Natural killer cell (primary cell): ENCODE measurements at places on chromosomes 5 and 9.
A peak's percentile ranks its signal among the peaks of the same experiment; 100 is the strongest.

DNA sequence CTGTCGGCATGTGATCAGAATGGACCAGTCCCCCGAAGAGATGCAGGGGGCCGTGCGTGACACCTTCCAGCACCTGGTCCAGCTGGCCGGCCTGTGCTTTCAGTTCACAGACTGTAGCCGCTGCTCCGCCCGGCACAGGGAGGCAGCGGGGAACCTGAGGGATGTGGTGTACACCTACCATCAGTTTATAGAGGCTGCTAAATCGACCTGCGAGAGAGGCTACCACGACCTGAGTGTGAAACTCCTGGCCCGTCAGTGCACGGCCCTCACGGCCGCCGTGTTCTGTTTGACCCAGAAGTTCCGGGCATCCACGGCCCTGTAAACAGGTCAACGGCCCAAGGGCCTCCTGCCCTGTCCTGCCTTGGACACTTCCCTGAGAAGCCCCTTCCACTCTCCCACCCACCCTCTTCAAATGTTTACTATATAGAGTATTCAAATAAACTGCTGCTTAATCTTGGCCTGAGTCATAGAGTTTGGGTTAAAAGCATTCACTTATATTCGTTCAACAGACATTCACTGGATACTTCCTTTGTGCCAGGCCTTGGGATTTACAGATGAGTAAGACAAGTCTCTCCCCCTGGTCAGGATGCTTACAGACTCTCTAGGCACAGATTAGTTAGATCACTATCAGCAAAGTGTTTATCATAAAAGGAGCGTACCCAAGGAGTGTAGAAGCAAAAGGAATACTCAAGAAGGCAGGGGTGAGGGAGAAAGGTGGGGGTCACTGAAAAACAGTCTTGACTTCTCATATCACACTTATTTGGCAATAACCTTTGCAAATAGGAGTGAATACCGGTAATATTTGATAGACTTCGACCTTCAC lies 6.9 kb upstream of the TRMT10B start:
- H3K27ac ChIP-seq: no peak overlapping the region
- H3K27me3 ChIP-seq: no peaks in the 10 kb centered on the region
- DNase-seq: no peak
- H3K36me3 ChIP-seq: no peaks in the 10 kb centered on the region
- no peaks in the 10 kb centered on the region for H3K4me1 ChIP-seq

- no peaks in the 10 kb centered on the region for H3K4me1 ChIP-seq
- no peak overlapping the region for H3K4me3 ChIP-seq
- H3K36me3 ChIP-seq: no peaks in the 10 kb centered on the region
Observed at GRCh38 chr9:104948277-104948676, 20.3 kb upstream of the ABCA1 start.

DNA sequence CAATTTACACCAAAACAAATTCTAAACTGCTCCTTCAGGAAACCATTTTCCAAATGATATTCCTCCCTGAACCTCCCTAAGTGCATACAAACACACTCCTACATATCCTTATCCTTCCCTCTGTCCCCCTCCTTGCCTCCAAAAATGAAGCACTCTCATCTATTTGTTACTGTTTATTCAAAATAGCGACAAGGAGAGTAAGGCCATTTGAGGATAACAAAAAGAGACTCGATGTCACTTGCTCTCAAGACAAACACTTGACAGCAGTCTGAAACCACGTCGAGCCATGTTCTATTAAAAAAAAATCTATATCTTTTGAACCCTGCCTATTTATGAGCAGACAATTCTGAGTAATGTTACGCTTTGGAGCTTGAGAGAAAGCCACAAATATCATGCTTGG lies 547.9 kb downstream of the DTWD2 start:
- no peaks in the 10 kb centered on the region for H3K36me3 ChIP-seq
- no peak for DNase-seq
- no peak overlapping the region for H3K27ac ChIP-seq

DNA sequence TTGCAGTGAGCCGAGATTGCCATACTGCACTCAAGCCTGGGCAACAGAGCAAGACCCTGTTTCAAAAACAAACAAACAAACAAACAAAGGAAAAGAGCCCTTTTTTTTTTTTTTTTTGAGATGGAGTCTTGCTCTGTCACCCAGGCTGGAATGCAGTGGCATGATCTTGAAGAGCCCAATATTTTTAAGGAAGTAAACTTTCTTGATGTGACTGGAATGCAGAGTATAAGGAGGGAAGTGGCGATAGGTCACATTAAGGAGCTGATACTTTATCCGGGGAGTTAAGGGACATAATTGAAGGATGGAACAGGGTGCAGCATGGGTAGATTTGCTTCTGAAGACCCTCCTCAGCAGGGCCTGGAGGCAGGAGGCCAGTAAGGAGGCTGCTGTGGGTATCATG lies 13.0 kb downstream of the NAIF1 start:
- H3K36me3 ChIP-seq: no peaks in the 10 kb centered on the region
- DNase-seq: no peak
- H3K4me1 ChIP-seq: peaks cover 6% of the 10 kb centered on the region
- H3K27ac ChIP-seq: no peak overlapping the region

- H3K27me3 ChIP-seq: no peaks in the 10 kb centered on the region
- no peaks in the 10 kb centered on the region for H3K36me3 ChIP-seq
- no peak overlapping the region for H3K4me3 ChIP-seq
- no peak overlapping the region for H3K27ac ChIP-seq
- DNase-seq: no peak
- H3K4me1 ChIP-seq: peaks cover 21% of the 10 kb centered on the region
Observed at GRCh38 chr9:134460206-134460605, 134.0 kb downstream of the RXRA start.

DNA sequence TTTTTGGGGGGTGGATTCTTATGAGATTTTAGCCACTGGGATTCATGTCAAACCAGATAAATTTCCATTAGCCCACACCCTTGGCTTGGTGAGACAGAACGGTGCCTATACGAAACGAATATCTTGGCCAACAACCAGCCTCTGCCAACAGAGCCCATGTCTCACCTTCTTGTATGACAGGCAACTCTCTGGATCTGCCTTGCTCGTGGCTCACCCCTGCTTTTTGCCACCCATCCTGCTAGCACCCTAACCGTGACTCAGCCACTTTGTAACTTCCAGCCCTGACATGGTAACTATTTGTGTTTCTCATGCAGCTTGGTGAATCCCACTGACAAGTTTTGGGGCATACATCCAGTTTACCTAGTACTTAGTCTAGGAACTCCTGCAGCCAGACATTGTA lies 457.0 kb downstream of the SPATA31D1 start:
- H3K27me3 ChIP-seq: no peaks in the 10 kb centered on the region
- H3K4me3 ChIP-seq: no peak overlapping the region
- H3K27ac ChIP-seq: no peak overlapping the region

DNA sequence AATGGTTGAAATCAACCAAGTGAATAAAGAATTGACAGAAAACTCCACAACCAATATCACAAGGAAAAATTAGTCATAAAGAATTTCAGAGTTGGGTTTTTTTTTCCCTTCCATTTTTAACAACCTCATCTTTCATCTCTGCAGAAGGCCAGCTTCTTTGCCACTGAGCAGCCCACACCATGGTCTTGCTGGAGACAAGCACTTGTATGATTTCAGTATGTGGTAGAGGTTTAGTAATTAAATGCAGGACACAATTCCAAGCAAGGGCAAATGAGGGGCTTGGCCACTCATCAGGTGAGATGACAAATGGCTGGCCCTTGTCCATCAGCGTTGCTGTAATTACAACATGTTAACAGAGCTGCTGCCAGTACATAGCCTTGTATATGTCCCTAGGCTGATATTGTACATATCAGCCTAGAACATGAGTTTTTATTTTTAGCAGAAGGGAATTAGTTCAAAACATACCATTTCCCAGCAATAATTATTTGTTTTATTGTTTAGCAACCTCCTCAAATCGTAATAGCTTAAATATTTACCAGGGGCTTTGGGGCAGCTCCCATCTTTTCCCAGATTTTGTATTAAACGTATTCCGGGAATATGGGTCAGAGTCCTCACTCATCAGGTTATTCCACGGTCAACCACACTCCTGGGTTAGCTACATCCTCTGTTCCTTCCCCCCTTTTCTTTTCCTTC lies 5.0 kb upstream of the C9 start:
- H3K27ac ChIP-seq: no peak overlapping the region
- DNase-seq: no peak
- H3K27me3 ChIP-seq: no peaks in the 10 kb centered on the region
- no peak overlapping the region for H3K4me3 ChIP-seq

- no peaks in the 10 kb centered on the region for H3K4me1 ChIP-seq
- no peaks in the 10 kb centered on the region for H3K36me3 ChIP-seq
- H3K4me3 ChIP-seq: no peak overlapping the region
Observed at GRCh38 chr9:86829496-86830046, 117.7 kb downstream of the GAS1 start.

DNA sequence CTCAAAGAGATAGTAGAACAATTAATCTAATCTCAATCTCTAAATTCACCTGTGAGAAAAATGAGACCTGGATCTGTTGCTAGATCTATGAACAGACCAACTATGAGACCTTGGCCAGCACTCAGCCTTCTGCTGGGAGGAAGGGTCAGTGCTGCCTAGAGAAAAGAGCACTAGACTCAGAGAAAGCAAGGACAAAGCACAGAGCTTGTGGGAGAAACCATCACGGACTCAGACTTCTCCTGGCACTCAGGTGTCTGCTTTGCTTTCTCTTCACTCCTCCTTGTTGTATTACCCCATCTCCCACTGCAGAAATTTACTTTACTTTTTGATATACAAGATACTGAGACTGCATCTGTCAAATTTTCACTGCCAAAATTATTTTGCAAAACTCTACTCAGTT lies 890.0 kb upstream of the NUDT12 start:
- no peak for DNase-seq
- no peaks in the 10 kb centered on the region for H3K4me1 ChIP-seq
- H3K4me3 ChIP-seq: no peak overlapping the region

DNA sequence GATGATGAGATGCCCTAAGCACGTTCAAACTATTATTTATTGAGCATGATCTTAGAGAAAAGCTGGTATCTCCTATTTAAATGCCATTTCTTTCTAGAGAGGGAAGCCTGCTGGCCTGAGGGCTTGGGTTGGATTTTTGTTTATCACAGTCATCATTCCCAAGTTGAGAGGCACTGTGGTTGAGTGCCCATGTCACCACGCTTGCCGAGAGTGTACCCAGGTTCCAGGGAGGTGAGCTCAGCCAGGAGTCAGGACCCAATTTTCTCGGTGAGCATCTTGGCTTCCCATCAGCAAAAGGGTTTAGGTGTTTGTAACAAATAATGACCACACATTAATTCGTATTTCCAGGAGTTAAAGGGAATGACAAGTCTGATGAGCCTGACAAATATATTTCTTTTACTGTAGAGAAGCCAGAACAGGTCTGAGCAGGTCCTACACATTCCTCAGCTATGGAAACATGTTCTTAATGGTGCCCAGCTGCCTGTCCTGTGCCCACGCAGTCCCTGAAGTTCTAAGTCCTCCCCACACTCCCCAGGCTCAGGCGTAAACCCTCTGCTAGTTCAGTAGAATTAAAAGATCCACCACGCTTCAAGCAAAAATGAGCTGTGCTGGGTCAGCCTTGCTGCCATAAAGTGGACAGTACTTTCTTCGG lies 258.9 kb upstream of the IRX2 start:
- H3K27me3 ChIP-seq: no peaks in the 10 kb centered on the region
- no peak overlapping the region for H3K27ac ChIP-seq
- no peak overlapping the region for H3K4me3 ChIP-seq
- H3K4me1 ChIP-seq: no peaks in the 10 kb centered on the region

DNA sequence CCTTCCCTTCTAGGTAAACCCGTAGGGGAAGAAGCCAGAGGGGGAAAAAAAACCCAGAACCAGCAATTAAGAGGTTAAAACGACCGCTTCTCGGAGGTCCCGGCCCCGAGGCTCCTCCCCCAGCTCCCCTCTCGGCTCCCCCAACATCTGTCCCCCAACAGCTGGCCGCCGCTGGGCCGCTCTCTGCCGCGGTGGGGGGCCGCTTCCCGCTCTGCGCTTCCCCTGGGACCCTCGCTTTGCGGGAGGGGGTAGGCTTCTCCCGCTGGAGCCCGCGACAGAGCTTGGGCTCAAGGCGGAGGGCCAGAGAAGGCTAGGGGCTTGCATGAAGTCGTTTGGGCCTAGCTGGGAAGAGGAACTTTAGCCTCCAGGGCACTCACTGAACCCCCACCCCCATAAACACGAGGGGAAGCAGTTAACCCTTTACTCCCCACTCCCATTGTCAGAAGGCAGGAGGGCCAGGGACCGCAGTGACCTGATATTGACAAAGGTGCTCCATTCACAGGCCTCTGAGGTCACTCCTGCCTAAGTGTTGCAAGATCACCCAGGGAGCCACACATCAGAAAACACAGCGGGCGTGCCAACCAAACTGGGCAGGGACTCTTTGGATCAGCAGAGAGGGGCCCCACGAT lies 7.5 kb downstream of the LHX6 start:
- no peak overlapping the region for H3K4me3 ChIP-seq
- no peak overlapping the region for H3K27ac ChIP-seq
- DNase-seq: no peak
- H3K27me3 ChIP-seq: peaks cover 32% of the 10 kb centered on the region
- H3K36me3 ChIP-seq: no peaks in the 10 kb centered on the region

- no peaks in the 10 kb centered on the region for H3K27me3 ChIP-seq
- H3K36me3 ChIP-seq: no peaks in the 10 kb centered on the region
- H3K4me3 ChIP-seq: no peak overlapping the region
- peak; percentile 68 for DNase-seq
- H3K4me1 ChIP-seq: peaks cover 32% of the 10 kb centered on the region
Observed at GRCh38 chr9:114450833-114451706, 54.2 kb downstream of the WHRN start.

GRCh38 chr9:4691795-4692194 lies 12.4 kb downstream of the CDC37L1 start:
- no peaks in the 10 kb centered on the region for H3K27me3 ChIP-seq
- no peak for DNase-seq
- H3K27ac ChIP-seq: no peak overlapping the region
- no peaks in the 10 kb centered on the region for H3K4me1 ChIP-seq
- peaks cover 30% of the 10 kb centered on the region for H3K36me3 ChIP-seq

DNA sequence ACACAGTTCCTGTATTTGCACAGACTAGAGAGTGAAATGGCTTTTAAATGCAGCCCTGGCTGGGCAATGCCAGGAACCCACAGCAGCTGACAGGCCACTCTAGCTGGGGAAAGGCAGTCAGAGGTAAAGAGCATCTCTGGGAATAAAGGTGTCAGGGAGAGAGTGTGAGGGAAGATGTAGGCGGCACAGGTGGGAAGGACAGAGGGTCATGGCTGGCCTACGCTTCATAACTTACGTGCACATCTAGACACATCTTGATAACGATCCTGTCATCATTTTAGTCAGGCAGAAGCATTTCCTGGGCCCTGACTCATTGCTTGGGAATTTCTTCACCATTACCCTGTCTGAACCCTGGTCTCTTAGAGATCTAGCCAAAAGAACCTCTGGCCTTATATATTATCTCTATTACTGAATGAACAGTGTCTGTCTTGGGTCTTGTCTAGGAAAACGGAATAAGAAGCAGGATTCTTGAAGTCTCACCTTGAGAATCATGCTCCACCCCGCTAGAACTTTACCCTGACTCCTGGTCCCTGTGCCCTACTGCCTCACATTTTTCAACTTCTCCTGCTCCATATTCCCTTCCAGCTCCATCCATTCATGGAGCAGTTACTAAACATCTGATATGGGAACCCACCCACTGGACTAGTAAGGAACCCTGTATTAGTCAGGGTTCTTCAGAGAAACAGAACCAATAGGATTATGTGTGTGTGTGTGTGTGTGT lies 106.4 kb upstream of the ELL2 start:
- no peaks in the 10 kb centered on the region for H3K4me1 ChIP-seq
- H3K27ac ChIP-seq: no peak overlapping the region
- no peak overlapping the region for H3K4me3 ChIP-seq
- DNase-seq: no peak
- no peaks in the 10 kb centered on the region for H3K27me3 ChIP-seq
